ENCODE measurements at places on chromosomes 11 and 22.
A peak's percentile ranks its signal among the peaks of the same experiment; 100 is the strongest.

DNA sequence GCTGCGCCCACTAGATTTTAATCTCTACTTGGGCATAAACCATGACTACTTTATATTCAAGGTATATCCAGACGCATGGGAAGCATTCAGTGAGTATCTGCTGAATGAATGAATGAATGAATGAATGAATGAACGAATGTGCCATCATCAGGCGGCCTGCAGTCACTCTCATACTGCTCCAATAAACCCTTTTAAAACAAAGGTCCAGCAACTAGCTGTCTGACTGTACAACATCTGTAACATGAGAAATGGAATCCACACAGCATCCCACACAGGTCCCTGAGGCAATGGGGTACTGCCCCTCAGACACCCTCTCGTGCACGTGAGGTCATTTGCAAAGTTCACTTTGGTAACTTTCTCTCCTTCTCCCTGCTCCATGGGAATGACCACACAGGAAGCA is 147.5 kb downstream of the LARGE1 start:
- no peak for DNase-seq

- DNase-seq = no peak
Observed at GRCh38 chr11:203945-204586, 3.1 kb downstream of the BET1L start.

- DNase-seq = no peak
Observed at GRCh38 chr11:68524213-68524612, 63.7 kb downstream of the PPP6R3 start.

DNA sequence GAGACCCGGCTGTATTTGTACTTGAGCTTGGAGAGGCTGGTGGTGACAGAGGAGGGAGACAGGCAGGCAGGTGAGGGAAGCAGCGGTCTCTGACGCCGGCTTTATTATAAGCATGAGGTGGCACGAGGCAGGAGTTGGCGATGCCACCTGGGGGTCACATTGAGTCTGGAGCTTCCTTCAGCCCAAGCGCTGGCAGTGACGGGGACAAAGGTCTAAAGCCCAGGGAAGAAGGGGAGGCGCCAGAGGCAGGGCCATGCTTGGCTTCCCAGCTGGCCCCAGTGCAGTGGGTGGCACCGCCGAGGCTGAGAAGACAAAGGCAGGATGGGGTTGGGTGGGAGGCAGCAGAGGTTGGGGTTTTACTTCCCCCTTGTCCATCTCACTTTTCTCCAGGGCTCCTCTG is 4.5 kb downstream of the FXYD2 start:
- DNase-seq = no peak

DNA sequence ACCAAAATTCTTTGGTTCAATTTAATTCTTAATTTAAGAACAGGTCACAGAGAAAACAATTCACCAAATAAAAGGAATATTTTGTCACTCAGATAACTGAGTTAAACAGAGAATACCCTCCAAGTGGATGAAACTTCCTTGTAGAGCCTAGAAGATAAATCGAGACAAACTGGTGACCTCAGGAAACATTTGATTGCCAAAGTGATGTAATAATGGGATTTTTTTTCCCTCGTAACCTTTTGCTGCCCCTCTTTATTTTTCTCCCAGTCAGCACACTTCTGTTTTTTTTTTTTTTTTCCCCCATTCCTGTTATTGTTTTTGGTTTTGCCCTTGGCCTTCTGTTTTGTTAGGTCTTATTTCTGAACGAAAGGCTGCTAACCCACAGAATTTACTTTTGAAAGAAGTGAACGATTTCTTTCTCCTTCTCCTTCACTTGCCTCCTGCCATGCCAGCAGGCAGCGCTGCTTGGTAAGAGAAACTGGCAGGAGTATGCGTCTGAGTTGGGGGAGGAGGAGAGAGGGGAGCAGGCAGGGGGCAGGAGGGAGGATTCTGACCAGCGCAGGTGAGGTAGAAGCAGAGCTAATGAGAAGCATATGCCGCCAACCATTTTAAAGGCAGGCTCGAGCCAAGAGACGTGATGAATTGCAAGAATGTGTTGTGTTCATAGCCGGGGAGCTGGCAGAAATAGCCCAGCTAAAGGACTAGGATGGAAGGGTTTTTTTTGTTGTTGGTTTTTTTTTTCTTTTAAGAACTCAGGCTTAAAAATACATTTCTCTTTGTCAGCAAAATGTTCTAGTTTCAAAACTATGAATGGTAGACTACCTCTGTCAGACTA is 121.9 kb upstream of the MTMR2 start:
- DNase-seq = no peak

DNA sequence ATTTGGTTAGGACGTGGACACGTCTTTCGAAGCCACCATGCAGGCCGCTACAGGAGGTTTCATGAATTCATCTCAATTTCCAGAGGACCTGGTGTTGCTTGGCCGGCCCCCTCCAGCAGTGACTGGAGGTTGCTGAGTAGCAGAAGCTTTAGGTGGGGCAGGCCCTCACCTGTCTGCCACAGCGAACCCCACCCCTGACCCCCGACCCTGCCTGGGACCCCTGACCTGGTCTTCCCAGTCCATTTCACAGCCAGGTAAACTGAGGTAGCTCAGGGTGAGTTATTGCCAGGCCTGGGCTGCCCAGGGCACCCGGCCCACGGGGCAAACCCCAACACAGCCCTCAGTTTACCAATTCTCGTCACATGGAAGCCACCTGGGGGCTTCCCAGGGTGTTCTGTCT is 39.1 kb upstream of the SMIM38 start:
- DNase-seq = no peak

DNA sequence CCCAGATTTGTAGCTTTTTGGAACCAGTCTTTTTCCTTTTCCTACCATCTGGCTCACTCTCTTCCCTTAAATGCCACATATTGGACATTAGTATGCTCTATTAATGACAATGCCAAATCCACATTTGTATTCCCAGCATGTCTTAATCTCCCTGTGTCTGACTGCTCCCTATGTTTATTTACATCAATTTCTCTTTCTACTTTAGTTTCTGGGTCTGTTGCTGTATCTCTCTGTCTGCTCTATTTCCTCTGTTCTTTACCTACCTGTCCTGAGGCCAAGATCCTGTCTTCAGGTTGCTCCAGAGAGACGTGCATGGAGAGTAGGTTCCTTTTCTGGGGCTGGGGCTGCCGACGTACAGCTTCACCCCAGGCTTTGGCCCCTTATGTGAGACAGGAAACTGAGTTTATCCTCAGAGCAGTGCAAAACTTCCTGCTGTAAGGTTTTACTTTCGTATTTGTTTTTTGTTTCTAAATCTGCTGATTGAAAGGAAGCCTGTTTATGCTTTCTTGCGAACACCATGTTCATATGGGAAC is 25.6 kb downstream of the OR2AG2 start:
- no peak for DNase-seq

- DNase-seq = no peak
Observed at GRCh38 chr22:36103891-36104290, 56.7 kb downstream of the APOL3 start.

DNA sequence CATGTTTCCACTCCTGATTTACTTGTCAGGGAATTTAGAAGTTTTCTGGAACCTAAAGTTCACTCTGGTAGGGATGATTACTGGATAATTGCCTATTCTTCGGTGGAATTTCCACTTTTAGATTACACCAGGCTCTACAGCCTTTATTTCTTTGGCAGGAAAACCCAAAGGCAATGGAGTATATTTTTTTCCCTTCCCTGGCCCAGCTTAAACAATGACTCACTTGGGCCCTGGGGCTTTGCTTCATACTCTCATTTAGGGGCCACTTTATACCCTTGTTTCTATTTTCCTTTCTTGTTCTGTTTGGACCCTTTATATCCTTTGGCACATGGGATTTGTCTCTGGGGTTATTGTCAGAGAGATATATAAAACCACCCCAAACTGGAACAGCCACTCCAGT is 114.7 kb downstream of the CSTPP1 start:
- DNase-seq = no peak

DNA sequence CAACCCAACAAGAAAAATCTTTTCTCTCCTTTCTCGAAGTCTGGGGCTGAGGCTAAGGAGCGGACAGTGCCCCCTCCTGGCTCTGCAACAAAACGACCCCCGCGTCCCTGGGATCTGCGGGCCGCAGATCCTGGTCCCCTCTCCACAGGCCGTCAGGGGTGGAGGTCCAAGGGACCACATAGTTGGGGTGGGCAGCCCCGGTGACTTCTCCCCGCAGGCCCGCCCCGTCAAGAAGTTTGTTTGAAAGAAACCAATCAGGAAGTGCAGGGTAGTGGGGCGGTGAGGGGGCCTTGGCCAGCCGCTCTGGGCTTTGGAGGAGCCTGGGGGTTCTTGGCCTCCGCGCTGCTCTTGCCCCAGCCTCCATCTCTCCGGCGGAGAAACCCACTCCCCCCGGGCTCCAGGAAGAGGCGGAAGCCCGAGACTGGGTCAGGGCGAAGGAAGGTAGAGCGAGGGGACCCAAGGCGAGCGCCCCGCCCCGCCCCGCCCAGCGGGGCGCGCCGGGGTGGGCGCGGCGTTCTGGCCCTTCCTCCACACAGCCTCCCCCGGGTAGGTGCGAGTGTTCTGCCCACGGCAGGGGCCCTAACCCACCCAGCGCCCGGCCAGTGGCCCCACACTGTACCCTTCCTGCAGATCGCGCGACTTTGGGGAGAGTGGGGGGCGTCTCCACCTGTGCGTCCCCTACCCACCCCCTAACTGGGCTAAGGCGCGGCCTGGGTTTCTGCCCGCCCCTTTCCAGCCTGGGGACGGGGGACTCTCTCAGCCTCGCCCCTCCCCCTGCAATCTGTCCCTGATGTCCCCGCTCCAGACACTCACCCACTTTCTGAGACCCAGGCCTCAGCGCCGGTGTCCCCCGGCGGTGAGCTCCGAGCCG is 1.3 kb downstream of the TP53I11 start:
- DNase-seq = no peak

- peak; percentile 3 for DNase-seq
Observed at GRCh38 chr11:22244986-22245592, 52.2 kb downstream of the ANO5 start.

GRCh38 chr22:48102581-48102980 is 1340.1 kb downstream of the TBC1D22A start:
- DNase-seq = no peak

GRCh38 chr11:100821198-100821597 is 134.1 kb downstream of the ARHGAP42 start:
- DNase-seq = no peak

GRCh38 chr11:28566339-28567089 is 458.3 kb downstream of the METTL15 start:
- peak; percentile 73 for DNase-seq

GRCh38 chr11:85619499-85619898 is 7.6 kb downstream of the DLG2 start:
- no peak for DNase-seq

- DNase-seq = no peak
Observed at GRCh38 chr11:15735706-15736105, 620.6 kb downstream of the SOX6 start.

GRCh38 chr11:129803533-129803932 is 12.1 kb upstream of the TMEM45B start:
- no peak for DNase-seq

DNA sequence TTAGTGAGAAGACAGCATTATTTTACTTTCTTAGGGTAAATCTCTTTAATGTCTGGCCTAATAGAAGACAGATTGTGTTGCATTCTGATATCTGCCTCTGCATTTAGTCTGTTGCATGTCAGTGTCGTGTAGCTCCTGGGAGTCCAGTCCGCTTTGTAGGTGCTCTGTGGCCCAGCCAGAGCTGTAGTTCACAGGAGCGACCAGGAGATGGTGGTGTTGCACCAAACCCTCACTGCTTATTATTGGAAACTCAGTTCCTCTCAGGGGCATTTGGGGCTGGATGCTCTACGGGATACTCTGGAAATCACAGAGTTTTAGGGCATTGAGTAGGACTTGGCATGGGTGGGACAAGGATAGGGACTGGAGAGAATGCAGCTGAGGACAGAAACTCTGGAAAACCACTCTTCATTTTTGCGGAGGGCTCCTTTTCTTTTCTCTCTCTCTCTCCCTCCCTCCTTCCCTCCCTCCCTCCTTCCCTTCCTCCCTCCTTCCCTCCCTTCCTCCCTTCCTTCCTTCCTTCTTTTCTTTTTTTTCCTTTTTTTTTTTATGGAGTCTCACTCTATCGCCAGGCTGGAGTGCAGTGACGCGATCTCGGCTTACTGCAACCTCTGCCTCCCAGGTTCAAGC is 21.7 kb downstream of the MIAT start:
- peak; percentile 59 for DNase-seq

DNA sequence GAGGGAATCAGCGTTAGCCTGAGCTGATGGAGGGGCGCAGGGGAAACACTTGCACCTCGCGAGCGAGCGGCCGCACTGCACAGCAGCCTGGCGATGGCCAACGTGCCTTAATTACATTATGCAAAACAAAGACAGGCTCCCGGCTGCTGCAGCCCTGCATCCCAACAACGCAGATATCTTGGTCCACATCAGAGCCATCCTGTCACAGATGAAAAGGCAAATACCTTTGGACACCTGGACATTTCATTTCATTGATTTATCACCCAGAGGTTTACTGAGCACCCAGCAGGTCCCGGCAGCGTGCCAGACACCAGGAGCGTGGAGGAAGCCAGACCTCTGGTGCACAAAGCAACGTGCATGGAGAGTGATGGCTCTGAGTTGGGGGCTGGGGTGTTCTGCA is 843.0 kb downstream of the TBC1D22A start:
- DNase-seq = no peak

DNA sequence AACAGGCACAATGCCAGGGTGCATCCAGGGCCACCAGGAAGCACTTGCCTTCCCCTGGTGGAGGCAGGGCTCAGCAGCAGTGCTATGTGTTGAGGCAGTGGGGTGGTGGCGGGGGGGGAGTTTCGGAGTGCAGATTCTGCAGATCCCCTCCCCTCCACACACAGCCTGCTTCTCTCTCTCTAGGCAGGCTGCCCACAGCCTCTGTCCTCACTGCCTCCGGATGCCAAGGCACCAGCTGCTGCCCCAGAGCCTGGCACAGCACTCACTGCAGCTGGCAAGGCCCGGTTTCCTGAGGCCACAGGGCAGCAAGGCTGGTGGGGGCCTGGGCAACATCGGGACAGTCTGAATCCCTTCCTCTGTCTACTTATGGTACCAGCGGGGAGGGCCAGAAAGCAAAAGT is 35.8 kb downstream of the NRXN2 start:
- no peak for DNase-seq

DNA sequence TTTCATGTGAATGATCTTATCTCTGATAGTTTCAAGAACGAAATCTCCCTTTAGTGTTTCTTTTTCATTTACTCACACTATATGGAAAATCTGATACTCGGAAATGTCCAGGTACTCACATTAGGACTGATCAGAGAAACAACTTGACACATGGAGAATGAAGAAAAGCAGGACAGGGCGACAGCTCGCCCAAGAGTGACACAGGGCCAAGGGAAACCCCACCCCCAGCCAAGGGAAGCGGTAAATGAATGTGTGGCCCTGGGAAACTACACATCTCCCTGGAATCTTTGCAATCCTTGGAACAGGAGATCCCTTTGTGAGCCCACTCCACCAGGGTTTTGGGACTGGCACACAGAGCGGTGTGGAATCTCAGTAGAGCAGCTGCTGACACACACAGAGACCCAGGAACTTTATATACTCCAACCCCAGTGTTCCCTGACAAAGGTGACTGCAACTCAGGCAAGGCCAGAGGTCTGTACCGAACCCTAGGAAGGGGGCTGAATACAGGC is 303.7 kb upstream of the ARHGAP42 start:
- no peak for DNase-seq

GRCh38 chr11:23590596-23591308 is 730.5 kb upstream of the CCDC179 start:
- DNase-seq = no peak

All from RWPE1 (cell line).